ENCODE measurements at places on chromosomes 2 and 18.

- DNase-seq = no peak
Observed at GRCh38 chr18:79914614-79915160, 36.8 kb downstream of the SLC66A2 start.

GRCh38 chr2:238361877-238362276 is 41.6 kb downstream of the TRAF3IP1 start:
- no peak for DNase-seq

DNA sequence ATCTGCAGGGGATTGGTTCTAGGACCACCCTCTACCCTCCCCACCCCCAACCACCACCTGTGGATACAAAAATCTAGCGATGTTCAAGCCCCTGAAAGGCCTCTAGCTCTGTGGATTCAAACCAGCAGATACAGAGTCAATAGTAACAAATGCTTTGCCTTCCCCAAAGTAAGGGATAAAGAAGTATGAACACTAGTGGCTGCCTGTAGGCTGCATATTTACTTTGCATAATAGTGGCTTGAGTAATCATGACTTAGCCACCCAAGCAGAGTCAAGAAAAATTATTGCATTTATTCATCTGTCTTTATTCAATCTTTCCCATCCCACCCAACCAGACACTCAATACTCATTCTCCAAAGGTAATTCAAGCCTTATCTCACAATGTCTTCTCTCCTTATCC is 43.8 kb downstream of the SOCS6 start:
- no peak for DNase-seq

DNA sequence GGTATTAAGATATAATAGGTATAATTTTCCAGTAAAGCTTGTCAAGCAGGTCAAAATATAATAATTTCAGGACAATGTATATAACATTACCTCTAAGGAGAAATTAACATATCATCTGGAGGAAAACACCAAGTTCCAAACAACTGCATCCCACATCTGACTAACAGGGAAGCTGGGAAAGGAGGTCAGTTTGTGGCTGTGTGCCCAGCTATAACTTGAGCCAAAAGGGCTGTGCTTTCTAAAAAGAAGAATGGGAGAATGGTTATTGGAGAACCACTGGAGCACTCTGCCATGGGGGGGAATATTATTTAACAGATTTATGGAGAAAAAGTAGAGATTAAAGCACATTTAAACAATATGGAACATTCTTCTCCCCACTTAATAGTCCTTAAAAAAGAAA is 390.6 kb upstream of the PKDCC start:
- no peak for DNase-seq

GRCh38 chr2:150505178-150505577 is 17.7 kb upstream of the RND3 start:
- DNase-seq = no peak

DNA sequence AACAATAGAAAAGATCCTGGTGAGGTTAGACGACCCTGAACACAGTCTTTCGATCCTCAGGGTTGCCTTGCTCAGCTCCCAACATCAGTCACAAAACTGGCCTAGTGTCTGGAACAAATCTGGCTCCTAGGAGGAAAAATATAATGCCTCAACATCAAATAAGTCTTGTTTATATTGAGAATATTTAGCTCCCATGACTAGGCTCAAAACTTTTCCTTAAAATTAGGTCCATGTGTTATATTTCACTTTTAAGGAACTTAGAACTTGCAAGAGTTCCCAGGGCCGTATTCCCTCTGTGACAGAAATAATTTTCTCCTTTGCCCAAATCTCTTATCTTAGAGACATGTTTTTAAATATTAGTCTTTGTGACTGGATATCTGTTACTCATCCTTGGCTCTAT is 819.7 kb upstream of the ZEB2 start:
- DNase-seq = no peak

DNA sequence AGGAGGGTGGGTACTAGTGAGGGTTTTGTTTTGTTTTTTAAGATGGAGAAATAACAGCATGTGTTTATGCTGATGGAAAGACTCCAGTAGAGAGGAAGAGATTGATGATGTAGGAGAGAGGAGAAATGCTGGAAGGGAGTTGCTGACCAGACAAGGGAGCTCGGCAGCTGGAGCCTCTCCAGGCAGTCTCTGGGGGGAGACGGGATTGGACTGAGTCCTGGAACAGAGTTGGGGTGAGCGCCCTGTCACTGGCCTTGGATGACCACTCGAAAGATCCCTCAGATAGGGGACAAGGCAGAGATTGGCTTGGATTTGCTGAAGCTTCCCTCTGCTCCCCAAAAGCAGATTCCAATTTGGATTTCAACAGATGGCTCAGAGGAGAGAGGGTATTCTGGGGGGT is 197.7 kb downstream of the NAPG start:
- no peak for DNase-seq

DNA sequence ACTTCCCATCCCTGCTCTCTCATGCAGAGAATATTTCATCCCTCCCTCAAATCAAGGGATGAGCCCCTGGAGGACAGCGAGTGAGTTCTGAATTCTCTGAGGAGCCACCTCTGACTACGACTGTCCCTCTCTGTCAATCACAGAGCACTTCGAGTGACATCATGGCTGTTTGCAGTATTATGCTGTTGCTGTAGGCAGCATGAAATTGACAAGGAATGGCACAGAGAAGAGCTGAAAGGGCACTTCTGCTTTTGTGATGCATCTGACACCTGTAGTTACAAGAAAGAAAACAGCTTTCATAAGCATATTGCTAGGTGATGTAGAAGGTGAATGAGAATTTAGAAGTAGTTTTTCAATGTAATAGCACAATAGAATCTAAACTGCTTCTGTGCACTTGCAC is 166.9 kb downstream of the ARHGAP15 start:
- DNase-seq = no peak

DNA sequence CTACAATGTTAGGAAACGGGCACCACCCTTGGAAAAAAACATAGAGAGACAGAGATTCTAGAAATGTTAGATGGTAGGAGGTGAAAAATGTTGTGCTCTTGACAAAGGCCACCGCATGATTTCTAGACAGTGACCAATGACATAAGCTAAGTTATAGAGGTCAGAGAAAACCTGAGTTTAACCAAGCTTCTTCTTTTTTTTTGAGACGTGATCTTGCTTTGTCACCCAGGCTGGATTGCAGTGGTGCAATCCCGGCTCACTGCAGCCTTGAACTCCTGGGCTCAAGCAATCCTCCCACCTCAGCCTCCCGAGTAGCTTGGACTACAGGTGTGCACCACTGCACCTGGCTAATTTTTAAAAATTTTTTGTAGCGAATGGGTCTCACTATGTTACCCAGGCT is 13.0 kb downstream of the FER1L5 start:
- no peak for DNase-seq

GRCh38 chr2:55160422-55160821 is 71.7 kb downstream of the CLHC1 start:
- DNase-seq = no peak

DNA sequence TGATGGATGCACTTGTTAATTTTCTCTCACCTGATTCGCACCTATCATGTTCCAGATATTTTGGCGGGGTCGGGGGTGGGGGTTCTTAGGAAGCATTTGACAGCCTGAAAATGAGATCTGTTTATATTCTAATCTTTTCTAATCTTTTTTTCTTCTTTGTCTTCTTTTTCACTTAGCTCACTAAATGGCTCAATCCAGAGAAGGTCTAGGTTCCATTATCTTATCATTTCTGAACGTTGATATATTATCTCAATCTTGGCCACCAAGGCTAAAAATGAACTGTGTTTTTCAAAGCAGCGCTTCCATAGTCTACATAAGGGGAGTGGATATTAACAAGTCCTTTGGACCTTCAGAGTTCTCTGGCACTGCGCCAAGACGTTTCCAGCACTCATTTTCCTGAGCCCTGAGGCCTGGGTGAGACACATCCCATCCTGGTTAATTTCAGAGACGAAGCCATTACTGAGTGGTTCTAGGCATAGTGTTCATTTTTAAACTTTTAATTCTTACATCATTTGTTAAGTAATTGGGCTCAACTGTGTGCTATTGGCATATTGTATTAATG is 229.0 kb downstream of the SOX11 start:
- no peak for DNase-seq

GRCh38 chr2:86624267-86624547 is 542 bp upstream of the RNF103 start:
- no peak for DNase-seq

DNA sequence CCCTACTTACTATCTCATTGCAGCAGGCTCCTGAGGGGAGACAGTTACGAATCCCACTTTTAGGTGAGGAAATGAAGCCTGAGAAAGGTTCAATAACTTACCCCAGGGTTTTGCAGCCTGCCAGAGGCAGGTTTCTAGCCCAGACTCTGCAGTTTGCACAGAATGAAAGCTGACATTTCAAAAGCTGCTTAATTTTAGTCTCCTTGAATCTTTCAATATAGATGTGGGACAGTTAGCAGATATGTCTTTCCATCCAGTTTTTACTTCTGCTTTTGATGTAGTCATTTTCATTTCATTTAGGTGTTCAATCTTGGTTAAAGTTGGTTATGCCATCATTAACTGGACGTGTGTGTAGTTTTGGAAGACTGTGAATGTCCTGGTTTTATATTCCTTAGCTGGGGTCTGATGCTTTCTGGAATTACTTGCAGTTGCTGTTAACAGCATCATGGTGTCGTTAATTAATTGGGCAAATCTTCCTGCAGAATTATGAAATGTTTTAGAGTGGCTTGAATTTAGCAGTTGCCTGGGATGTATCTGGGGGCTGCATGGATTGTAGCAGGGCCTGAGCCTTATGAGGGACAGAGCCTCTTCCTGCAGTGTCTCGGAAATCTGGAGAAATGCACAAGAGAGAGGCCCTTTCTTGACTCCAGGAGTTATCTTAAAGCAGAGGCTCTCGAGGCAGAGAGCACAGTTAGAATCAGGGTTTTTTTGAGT is 100.8 kb downstream of the ZNF532 start:
- no peak for DNase-seq

DNA sequence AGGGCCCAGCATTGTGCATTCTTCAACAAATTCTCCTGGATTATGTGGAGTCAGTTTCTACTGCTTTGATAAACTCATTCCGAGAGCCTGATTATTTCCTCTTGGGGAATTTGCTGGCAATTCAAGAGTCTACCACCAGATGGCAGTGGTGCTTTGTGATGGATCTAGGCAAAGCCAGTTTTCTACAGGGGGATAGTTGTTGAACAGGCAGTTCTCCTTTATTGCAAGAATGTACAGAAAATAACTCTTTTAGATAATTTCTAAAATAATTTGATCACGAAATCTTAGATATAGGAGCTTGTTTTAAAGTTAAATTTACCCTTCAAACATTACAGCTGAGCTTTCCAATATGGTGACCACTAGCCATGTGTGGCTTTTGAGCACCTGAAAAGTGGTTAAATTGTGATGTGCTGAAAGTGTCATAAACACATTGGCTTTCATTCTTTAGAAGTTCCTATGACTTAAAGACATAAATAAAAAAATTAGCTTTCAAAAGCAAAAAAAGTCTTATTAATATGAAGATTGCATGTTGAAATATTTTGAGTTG is 66.7 kb upstream of the HAAO start:
- peak; percentile 90 for DNase-seq

Data from stimulated activated effector memory CD8-positive, alpha-beta T cell treated with anti-CD3 and anti-CD28 coated beads, Interleukin-12 subunit alpha, Interleukin-12 subunit beta, amount 100 ng/mL, for 72 hours (primary cell).